Occipital lobe (tissue), 3 donors: ENCODE measurements at places on chromosomes 4 and X. TPM values are rescaled to one million over a fixed set of nuclear protein-coding genes. Genes with fewer than 3 reads are reported as not detected.

GLOD5 gene
- total RNA-seq, result not detected

DNA sequence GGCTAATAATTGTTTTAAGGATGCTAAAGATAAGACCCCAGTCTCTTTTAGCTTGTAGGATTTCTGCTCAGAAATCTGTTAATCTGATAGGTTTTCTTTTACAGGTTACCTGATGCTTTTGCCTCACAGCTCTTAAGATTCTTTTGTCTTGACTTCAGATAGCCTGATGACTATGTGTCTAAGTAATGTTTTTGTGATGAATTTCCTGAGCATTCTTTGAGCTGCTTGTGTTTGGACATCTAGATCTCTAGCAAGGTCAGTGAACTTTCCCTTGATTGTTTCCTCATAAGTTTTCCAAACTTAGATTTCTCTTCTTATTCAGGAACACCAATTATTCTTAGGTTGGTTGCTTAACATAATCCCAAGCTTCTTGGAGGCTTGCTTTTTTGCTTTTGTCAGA is 104.1 kb downstream of the ZNF518B start:
- DNase-seq, result no peak

DNA sequence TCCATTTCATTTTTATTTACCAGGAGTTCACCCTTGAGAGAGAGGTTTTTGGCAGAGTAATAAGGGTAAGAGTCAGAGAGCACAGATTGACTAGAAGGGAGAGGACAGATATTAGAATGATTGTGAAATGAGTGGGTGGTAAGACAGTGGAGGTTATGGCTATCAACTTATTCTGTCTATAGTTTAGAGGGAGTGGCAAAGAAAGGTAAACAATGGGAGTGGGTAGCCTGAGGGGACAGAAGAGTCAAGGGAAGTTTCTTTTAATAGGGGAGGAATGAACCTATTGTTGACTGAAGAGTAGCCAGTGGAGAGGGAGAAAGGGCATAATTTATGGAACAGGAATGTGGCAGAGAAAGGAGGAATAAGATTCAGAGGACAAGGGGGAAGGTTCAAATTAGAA is 186.5 kb upstream of the NRK start:
- no peak for DNase-seq

PNMA6A gene
- 18.1 TPM for total RNA-seq

XIAP gene
- 95.3 TPM for total RNA-seq

- no peak for DNase-seq
Observed at GRCh38 chr4:173182403-173182802, 13.8 kb downstream of the GALNT7 start.
